ENCODE measurements at places on chromosomes 1 and 21.

DNA sequence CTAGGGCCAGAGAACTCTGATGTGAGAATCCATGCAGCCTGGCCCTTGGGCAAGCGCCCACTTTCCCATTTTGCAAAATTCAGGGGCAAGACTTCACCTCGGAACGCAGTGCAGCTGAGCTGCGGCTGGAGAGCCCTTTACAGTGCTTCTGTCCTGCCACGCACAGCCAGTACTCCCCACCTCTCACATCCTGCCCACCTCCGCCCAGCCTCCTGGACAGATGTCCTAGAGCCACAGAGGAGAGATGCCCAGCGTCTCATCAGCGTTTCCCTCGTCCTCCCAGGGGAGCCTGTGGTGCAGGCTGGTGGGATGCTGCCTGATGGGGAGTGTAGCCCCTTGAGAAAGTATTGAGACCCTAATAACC is 29.6 kb downstream of the RUNX3 start:
- no peak for DNase-seq

DNA sequence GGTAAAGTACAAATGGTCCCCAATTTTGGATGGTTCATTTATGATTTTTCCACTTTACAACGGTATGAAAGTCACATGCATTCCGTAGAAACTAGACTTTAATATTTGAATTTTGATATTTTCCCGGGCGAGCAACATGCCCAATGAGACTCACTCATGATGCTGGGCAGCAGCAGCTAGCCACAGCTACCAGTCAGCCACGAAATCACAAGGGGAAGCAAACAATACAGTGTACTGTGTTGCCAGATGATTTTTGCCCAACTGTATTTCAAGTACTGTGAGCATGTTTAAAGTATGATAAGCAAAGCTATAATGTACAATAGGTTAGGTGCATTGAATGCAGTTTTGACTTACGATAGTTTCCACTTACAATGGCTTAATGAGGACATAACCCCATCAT is 266.8 kb downstream of the VAV3 start:
- no peak for DNase-seq

DNA sequence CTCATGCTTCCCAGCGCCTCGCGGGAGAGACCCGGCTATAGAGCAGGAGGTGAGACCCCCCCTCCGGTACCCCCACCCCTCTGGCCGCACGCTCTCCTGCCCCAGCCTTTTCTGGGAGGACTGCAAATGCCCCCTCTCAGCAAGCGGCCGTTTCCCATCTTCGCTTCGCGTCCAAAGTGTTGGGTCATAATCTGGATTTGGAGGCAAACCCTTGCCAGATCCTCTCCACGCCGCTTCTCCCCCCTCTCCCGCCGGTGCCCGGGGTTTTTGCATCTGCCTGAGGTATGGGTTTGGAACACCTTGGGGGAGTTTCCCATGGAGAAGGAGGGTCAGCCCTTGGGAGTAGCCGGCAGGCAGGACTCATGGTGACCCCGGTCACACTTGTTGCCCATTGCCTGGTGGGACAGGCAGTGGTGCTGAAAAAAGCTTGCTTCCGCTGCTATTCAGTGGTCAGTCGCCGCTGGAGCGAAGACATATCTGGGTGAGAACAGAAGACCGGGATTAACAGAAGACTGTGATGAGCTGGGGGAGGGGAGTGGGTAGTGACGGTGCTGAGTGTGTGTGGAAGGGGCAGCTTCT is 935 bp downstream of the KCNK2 start:
- peak; percentile 18 for DNase-seq

DNA sequence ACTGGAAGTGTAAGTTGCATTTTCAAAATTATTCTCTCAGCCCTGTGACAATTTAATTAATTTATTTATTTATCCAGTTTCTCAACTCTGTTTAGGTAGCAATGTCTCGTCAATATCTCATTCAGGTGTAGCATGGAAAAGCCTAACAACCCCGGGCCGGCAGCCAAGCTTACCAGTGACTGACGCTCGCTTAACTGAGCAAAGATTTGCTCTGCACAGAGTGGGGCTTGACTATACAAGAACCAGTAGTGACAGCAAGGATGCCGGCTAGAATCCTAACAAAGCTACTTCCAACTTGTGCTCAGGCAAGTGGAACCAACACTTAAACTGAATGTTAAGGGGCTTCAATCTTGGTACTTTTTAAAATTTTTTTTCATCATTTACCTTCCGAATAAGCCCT is 80.9 kb upstream of the ESRRG start:
- DNase-seq: no peak

GRCh38 chr1:170866646-170867045 is 68.7 kb upstream of the MROH9 start:
- no peak for DNase-seq

- peak; percentile 96 for DNase-seq
These were observed 55.2 kb upstream of the PALMD start for GRCh38 chr1:99590578-99591209.

GRCh38 chr1:203911806-203912205 is 50.4 kb downstream of the SNRPE start:
- DNase-seq: no peak

- DNase-seq: peak; percentile 64
These were observed 44.9 kb downstream of the LRRC8D start for GRCh38 chr1:89865498-89866382.
